ENCODE measurements at places on chromosomes 13 and 19. TPM values are rescaled to one million over a fixed set of nuclear protein-coding genes. Genes with fewer than 3 reads are reported as not detected.

DNA sequence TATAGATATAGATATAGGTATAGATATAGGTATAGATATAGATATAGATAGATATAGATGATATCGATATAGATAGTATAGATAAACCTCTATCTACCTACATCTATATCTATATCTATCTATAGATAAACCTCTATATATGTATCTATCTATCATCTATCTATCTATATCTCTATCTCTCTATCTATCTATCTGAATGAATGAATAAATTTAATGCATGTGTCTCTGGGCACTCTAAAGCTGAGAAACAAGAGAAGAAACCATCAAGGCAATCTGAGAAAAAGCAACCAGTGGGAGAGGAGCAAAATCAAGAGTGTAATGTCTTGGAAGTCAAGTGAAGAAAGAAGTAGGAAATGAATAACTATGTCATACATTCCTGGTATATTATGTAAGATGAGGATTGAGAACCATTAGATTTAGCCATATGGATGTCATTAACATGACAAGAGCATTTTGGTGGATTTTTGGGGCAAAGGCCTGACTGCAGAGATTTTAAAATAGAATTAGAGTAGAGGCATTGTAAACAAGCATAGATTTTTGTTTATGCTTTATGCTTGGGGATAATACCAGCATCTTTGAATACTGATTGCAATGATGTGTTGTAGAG lies 1262.7 kb upstream of the MIR17HG start:
- DNase-seq = no peak

DNA sequence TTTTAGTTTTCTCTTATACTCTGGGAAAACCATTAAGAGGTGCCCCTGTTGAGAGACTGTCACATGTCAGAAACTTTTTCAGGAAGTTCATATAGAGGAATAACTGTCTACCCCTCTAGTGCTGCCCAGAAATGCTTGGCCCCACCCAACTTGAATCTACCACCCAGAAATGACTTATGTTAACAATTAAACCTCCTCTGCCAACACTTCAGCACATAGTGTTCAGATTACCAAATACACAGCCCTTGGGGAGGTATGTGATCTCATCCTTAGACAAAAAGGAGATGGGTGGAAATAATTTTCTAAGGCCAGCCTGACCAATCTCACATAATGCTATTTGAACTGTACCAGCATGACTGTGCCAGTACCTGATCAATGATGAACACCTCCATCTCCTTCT lies 35.6 kb downstream of the CCDC169 start:
- DNase-seq = no peak

DNA sequence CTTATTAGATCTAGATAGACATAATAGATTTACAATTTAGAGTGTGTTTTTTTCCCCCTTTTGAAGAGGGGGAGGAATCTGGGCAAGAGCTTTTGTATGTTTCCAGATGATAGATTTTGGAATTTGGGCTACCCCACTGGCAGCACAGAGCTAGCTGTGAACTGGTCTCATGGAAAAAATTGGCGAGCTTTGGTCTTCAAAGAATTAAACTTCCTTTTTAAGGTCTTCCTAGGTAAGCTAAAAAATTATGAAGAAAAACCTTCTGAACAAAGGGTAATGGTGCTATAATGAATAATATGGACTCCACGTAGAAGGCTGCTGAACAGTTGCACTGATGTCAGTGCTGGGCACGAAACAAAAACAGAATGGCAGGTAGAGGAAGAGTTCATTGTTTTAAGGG lies 109.3 kb downstream of the ZIC5 start:
- DNase-seq = no peak

- no peak for DNase-seq
These were observed 122.3 kb downstream of the PCCA start for GRCh38 chr13:100211016-100211710.

Gene NCAN
- total RNA-seq = 0.05 TPM

Gene TLE6
- total RNA-seq = 2.9 TPM

Gene C13orf42
- total RNA-seq = not detected
